ENCODE measurements at places on chromosomes 5 and 9.

- DNase-seq = no peak
Measured at GRCh38 chr5:56309262-56309826, 76.2 kb upstream of the ANKRD55 start.

GRCh38 chr9:133142684-133143622, 20.8 kb downstream of the GBGT1 start:
- no peak for DNase-seq

DNA sequence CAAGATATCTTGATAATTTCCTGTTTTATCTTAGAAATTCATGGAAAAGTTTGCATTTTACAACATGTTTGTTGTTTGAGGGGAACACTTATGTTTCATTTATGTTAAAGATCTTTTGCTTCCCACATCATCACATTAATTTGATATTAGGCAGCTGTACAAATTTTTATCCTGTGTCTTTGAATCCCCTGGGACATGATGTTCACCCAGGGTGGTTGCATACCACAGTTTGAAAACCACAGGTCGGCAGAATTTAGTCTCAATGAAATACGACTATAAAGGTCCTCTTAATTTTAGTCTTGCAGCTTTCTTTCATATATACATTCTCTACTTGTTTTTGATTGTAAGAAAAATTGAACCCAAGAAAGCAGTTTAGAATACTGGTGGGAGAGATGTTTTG, 3.7 kb downstream of the NAA35 start:
- DNase-seq = no peak

DNA sequence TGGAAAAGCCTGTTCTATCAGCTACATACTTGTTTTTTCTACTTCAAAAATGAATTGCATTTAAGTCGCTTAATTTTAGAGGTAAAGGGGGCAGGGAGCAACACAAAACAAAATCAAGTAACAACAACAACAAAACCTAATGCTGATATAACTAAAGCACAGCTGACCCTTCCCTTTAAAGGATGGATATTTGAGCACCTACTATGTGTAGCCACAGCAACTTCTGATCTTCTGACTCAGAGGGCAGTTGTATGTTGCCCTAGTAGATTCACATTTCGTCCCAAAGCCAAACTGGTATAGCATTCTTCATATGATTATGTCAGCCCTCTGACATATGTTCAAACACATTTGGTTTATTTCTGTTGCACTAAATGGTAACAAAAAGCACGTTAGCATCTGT, 6.8 kb downstream of the DAB2 start:
- no peak for DNase-seq

DNA sequence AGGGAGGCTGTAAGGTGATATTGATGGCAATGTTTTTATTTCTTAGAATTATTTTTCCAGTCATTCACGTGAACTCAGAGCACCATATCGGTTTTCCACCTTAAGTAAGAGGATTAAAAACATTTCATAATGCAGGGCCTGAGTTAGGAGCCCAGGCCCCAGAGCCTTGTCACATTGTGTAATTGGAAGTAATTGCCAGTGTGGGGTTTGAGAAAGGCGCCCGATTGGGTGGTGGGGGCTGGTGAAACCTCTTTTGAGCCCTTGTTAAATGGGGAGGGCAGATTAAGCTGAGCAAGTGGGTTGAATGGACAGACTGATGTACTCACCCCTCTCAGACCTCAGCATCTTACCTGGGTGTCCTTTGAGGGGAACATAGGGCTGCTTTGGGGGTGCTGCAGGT, 116.7 kb upstream of the PITX1 start:
- DNase-seq = no peak

DNA sequence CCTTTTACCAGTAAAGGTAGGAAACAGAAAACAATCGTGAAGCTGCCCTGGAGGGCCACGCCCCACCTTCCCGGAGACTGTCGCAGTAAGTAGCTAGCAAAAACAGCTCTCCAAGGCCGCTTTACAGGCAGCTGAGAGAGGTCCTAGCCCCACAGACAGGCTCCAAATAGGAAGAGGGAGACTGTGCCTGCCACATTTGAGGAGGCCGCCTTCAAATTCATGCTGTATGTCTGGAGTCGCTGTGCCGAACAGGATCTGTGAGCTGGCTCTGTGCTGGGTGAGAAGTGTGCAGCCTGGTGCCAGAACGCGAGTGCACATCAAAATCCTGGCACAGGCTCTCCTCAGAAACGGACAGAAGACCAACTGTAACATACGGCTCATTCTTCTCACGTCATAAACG, 582.2 kb downstream of the CETN3 start:
- DNase-seq = no peak

GRCh38 chr9:112173489-112174221, 1.4 kb downstream of the SUSD1 start:
- DNase-seq = no peak

DNA sequence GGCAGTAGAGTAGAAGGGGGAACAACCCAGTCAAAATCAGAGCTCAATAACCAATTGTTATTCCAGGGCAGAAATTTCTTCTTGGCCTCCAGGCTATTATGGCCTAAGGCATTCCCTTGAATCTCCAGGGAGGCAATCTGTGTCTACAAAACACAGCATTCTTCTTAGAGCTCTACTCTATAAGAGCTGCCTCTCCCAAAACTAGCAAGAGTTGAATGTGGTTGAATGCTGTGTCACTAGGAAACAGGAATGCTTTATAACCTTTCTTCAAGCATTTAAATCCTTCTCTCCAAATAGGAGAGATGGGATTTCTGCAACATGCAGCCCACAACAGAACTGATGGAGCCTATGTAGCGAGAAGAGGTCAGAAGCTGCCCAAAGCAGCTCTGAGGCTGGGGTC, 97.1 kb upstream of the APC start:
- DNase-seq = no peak

DNA sequence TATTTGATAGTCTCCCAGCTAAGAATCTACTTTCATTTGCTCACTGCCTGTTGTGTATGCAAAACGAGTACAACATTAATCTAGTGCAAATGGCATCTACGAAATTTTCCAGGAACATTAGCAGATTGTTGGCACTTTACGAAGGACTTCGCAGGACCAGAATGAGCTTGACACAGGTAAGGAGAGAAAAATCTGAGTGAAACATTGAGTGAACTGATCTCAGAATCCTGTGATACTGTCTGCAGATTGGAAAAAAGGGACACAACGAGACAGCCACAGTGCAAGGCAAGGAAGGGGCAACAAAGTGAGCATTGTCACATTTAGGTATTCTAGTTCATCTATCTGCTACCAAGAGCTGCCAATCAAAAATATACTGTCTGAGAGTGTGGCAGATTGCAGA, 350.5 kb downstream of the ZNF608 start:
- DNase-seq = no peak

GRCh38 chr5:13660072-13660471, 284.4 kb downstream of the DNAH5 start:
- no peak for DNase-seq

GRCh38 chr5:157463081-157463480, 3.1 kb downstream of the NIPAL4 start:
- no peak for DNase-seq

- DNase-seq = no peak
Measured at GRCh38 chr9:127887792-127888191, 10.3 kb upstream of the AK1 start.

GRCh38 chr9:34179213-34180136, 632 bp downstream of the UBAP1 start:
- DNase-seq = no peak

DNA sequence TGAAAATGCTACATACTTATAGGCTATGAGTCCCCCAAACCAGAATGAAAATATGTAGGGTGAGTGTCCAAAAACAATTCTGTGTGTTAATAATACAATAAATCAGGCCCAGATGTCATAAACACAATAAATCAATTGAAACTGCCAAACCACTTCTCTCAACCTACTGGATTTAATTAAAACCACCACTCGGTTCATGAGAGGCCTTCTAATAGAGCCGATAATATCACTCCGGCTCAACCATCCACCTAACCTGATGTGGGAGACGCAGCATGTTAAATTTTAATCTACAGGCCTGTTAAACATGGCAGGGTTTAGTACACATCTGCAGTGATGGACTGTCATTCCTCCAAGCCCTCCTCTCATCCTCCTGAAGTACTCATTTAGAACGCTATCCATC, 734.5 kb upstream of the ZNF608 start:
- DNase-seq = no peak

GRCh38 chr5:65382582-65382981, 99.1 kb downstream of the ADAMTS6 start:
- DNase-seq = no peak

DNA sequence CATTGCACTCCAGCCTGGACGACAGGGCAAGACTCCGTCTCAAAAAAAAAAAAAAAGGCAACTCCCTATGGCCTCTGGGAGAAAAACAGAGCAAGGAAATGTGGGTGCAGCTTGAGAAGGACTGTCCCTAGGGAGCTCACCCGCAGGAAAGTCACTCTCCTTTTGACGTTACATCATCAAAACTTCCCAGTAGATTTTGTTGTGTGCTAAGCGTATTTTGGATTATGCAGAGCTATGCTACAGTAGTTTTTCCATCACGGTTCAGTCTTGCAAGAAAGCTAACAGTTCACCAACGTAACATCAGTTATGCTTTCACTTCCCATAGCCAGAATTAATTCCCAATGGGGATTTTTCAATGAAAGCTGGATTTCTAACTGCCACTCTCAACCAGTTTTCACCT, 138.8 kb downstream of the HSD17B3 start:
- no peak for DNase-seq

- no peak for DNase-seq
Measured at GRCh38 chr5:40762705-40763104, 6.9 kb upstream of the TTC33 start.

- DNase-seq = no peak
Measured at GRCh38 chr9:133897675-133898074, 94.4 kb downstream of the VAV2 start.

GRCh38 chr5:59206132-59206581, 623.3 kb downstream of the RAB3C start:
- no peak for DNase-seq

DNA sequence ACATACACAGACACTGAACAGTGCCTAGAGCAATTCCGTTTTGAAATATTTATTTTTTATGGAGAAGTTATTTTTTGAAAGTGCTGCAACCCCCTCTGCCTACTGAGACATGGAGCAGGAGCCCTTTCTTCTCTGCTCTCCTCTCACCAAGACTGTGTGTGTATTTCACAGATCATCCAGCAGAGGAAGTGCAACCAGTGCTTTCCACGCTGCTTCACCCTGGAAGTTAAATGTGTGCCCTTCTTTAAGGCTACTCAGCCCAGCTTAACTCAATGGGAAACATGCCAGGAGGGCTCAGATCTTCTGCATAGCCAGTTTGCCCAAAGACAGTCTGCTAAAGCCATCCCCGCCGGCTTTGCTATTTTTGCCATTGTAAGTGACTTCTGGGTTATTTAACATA, 606.3 kb downstream of the TLE1 start:
- DNase-seq = no peak

DNA sequence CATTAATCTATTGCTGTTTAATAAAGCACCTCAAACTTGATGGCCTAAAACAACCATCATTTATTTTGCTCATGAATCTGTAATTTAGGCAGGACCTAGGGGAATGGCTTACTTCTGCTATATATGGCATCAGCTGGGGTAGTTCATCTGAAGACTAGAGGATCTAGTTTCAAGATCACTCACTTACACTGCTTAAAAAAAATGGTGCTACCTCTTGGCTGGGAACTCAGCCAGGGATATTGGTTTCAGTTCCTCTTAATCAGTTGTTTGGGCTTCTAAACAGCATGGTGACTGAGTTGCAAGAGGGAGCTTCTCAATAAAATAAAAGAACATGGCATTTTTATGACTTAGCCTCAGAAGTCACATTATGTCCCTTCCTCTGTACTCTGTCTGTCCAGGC, 142.0 kb downstream of the FAM114A2 start:
- DNase-seq = no peak

GRCh38 chr9:114037961-114038723, 40.0 kb downstream of the AMBP start:
- DNase-seq = no peak

Measured in activated CD8-positive, alpha-beta memory T cell treated with anti-CD3 and anti-CD28 coated beads for 1 hour (primary cell).